ENCODE measurements at places on chromosomes 3 and 15.

GRCh38 chr3:17730318-17730967, 12.0 kb downstream of the TBC1D5 start:
- no peak for DNase-seq

DNA sequence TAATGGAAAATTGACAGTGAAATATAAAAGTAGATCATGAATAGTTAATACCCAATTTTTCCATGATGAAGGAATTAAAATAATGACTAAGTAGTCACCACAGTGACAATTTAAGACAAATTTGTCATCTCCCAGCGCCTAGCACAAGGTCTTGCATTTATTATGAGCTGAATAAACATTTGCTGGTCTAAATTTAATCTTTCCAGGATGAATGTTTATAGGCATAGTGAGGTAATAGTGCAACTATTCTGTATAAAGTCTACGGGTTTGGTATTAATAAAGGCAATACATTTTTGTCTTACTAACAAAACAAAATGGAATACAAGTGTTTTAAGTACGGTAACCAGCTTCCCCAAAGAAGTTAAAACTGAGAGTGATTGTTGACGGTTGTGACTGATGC, 209.3 kb downstream of the CD47 start:
- no peak for DNase-seq

- DNase-seq: no peak
Observed at GRCh38 chr15:25939122-25939521, 76.0 kb upstream of the ATP10A start.

GRCh38 chr3:189202583-189202982, 30.8 kb downstream of the TPRG1 start:
- no peak for DNase-seq

GRCh38 chr15:97968380-97968779, 7.9 kb downstream of the ARRDC4 start:
- DNase-seq: no peak

DNA sequence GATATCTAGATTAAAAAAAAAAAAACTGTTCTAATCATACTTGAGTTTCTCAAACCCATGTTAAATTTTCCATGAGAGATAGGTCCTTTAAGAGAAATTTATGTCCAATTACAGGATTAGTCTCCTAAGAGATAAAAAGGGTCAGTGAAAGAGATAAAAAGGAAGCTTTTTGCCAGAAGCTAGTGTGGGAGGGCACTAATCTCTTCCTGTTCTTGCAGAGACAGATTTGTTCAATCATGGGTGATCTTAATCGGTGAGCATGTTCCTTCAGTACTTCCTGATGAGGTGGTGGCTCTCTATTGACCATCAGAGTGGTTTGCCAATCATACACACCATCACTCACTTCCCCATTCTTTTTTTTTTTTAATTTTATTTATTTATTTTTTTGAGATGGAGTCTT, 16.9 kb upstream of the LPP start:
- no peak for DNase-seq

DNA sequence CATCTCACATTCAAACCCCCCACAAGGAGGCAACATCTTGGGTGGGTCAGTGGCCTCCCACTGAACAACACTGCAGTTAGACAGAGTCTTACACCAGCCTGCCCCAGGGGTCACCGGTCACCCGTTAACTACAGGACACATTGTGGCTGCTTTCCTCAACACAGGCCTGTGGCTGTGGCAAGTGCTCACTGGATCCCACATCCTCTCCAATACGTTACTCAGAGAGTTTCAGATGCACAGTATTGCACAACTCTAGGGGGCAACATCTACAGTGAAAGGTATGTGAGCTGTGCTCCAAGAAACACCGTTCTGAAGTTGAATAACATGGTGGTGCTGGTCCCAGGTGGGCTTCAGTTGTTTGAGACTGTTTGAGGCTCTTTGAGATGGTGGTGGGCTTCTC, 41.0 kb downstream of the CTDSPL start:
- no peak for DNase-seq

- DNase-seq: no peak
Observed at GRCh38 chr3:120684896-120685295, 2.9 kb upstream of the HGD start.

- no peak for DNase-seq
Observed at GRCh38 chr3:194772241-194773000, 86.7 kb downstream of the FAM43A start.

GRCh38 chr15:91150502-91151160, 50.6 kb downstream of the SV2B start:
- DNase-seq: no peak

DNA sequence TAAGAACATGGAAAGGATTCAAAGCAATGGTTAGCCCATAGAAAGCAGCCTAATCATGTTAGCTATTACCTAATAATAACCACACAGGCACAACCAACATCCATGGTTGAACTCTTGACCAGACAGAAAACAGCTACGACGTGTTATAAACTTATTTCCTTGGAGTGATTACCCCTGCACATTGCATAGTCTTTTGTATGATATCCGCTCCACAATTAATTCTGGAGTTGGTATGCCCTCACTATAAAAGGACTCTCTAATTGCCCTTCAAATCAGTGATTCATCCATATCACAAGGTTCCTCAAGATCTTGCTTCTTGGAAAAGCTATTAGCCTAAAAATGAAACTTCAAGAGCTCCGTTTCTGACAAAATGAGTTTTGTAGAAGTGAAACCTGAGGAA, 117.9 kb downstream of the SYNPR start:
- DNase-seq: no peak

DNA sequence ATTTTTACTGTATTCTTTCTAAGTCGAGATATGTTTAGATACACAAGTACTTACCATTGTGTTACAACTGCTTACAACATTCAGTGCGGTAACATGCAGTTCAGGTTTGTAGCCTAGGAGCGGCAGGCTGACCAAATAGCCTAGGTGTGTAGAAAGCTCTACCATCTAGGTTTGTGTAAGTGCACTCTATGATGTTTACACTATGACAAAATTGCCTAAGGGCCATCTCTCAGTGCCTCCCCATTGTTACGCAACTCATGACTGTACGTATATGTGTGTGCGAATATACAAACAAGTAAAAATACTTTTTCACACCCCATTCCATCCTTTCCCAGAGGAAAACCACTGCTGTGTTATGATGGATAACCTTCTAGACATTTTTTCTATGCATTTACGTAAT, 44.3 kb downstream of the PXYLP1 start:
- DNase-seq: no peak

GRCh38 chr3:194489736-194490612, 3.2 kb upstream of the ATP13A3 start:
- DNase-seq: peak; percentile 6

GRCh38 chr3:108489776-108490175, 20.6 kb downstream of the MYH15 start:
- peak; percentile 69 for DNase-seq

- no peak for DNase-seq
Observed at GRCh38 chr3:11907667-11908660, 61.3 kb upstream of the TAMM41 start.

DNA sequence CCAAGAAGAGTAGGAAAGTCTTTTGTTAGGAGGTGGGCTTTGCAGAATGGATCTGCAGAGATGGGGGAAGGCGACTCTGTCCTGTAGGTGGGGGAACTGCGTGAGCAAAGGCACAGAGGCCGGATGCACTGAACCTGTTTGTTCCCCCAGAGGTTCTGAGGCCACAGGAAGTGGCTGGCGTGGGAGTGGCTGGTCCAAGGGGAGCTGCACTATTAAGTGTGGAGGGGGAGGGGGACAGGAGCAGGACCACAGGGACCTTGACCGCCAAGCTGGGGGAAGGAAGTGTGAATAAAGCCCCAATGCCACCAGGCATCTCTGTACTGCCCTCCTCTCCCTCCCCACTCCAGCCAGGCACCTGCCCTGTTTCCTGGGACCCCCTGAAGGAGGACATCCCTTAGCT, 51.8 kb downstream of the CYP11A1 start:
- DNase-seq: peak; percentile 4

DNA sequence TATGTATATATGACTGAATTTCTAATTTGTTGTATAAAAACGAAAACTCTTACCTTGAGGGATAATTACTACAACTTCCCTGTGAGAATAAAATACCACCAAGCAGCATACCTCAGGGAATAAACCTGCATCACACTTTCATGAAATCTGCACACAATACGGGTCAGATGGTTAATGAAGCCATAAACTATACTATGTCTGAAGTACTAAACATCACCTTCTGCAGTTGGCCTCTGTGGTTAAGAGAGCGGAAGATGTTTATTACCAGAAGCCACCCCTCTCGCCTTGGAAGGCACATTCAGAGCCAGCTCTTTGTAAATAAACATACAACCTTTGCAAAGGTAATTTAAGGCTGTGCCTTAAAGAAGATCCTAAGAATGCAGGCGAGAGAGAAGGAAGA, 462.1 kb upstream of the NR2F2 start:
- DNase-seq: no peak
